H9 (cell line): ENCODE measurements at places on chromosomes 1 and 21.

DNA sequence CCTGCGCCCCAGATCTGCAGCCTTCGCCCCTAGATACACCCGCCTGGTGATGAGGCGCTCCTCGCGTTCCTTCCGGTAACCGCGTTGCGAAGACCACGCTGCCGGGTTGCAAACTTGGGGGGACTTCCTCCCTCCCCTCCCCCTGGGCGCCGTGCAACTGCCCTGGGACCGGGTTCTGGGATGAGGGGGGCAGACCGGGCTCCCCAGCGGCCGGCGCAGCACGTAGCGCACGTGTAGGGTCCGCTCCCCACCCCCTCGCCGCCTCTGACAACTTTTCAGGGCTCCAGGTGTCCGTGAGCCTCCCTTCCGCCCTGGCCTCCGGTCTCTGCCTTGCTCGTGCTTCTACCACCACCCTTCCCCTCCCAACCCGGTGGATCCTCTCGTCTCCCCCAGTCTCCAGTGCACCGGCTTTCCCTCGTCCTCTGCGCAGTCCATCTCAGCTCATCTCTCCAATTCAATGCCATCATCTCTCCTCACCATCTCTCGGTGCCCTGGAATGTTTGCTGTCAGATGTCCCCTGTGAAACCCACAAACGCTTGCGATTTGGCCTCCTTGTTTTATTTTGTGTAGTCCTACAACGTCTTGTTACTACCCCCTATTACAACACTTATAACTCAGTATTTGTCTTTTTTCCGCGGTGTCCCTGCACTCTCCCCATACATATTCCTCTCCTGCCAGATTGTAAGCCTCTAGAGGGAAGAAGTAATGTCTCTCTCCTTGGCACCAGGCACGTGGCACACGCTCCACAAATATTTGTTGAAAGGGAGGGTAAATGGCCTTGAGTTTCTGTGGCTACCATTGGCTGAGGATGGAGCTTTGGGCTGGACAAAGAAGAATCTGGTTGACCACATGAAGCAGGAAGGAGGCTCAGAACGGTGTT lies 782 bp downstream of the PCAT6 start:
- peaks cover 3% of the 10 kb centered on the region; the same call in 1 of the 2 replicates for H3K27me3 ChIP-seq
- peaks cover 2% of the 10 kb centered on the region; the same call in 1 of the 2 replicates for H3K36me3 ChIP-seq
- H3K4me3 ChIP-seq = peak overlapping the region; percentile 85
- H3K4me1 ChIP-seq = peaks cover 22% of the 10 kb centered on the region

DNA sequence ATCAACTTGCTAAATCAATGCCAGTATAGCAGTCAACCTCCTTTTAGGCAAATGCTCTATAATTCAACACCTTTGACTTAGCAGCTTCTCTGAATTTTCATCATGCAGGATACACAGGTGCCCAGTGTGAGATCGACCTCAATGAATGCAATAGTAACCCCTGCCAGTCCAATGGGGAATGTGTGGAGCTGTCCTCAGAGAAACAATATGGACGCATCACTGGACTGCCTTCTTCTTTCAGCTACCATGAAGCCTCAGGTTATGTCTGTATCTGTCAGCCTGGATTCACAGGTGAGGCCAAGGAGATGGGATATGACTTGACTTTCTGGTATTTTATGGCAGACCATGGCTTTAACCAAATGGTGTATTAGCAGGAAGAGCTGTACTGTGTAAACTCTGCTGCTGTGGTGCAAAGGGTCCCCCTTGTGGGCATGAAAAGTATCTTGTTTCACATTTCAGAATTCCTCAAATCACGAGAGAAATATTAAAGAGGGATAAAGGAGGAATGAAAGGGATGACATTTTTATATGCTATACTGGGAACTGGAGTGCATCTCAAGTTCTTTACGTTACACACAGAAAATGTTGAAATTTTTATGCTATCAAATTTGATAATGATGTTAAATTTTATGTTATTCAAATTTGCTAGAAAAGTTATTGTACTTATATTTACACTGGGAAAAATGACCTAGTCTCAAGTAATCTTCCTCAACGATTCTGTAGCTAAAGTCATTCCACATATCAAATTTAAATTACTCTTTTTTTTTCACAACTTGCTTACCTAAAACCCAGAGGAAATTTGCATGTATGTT lies 88.9 kb downstream of the CRB1 start:
- no peaks in the 10 kb centered on the region for H3K27me3 ChIP-seq
- peak; percentile 41 for DNase-seq
- no peak overlapping the region for H3K27ac ChIP-seq
- H3K36me3 ChIP-seq = no peaks in the 10 kb centered on the region
- H3K4me3 ChIP-seq = no peak overlapping the region

- no peak for DNase-seq
- H3K36me3 ChIP-seq = peaks cover 8% of the 10 kb centered on the region
- no peaks in the 10 kb centered on the region for H3K27me3 ChIP-seq
- H3K27ac ChIP-seq = no peak overlapping the region
These were observed 20.9 kb upstream of the C2CD2 start for GRCh38 chr21:41974752-41975053.

GRCh38 chr1:109864930-109865612 lies 45.6 kb upstream of the CSF1 start:
- H3K4me3 ChIP-seq = no peak overlapping the region
- H3K27me3 ChIP-seq = no peaks in the 10 kb centered on the region
- H3K4me1 ChIP-seq = peaks cover 7% of the 10 kb centered on the region; the same call in 1 of the 2 replicates
- no peak overlapping the region for H3K27ac ChIP-seq
- DNase-seq = no peak
- peaks cover 38% of the 10 kb centered on the region for H3K36me3 ChIP-seq

DNA sequence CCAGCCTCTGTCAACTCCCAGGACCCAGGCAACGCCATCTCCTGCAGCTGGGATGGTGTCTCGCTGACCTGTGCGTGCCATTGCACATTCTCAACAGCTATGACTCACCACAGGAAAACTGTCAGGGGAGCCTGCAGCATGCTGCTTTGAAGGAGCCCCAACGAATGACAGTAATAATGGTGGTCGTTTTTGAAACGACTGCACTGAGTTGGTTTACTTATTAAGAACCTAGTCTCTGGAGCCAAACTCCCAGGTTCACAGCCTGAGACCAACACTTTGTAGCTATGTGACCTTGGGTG lies 21.6 kb downstream of the TCEA3 start:
- no peak overlapping the region for H3K27ac ChIP-seq
- H3K27me3 ChIP-seq = peaks cover 27% of the 10 kb centered on the region; the same call in 1 of the 2 replicates
- DNase-seq = no peak
- no peak overlapping the region for H3K4me3 ChIP-seq
- H3K4me1 ChIP-seq = no peaks in the 10 kb centered on the region
